Activated T-helper 1 cell treated with Interleukin-2 at 50 U/mL for 16 hours (primary cell): ENCODE measurements at places on chromosomes 4 and X.

GRCh38 chrX:135200297-135200696 is 29.1 kb upstream of the CT55 start:
- DNase-seq: no peak

GRCh38 chr4:52247941-52248340 is 196.8 kb downstream of the SPATA18 start:
- DNase-seq: no peak

DNA sequence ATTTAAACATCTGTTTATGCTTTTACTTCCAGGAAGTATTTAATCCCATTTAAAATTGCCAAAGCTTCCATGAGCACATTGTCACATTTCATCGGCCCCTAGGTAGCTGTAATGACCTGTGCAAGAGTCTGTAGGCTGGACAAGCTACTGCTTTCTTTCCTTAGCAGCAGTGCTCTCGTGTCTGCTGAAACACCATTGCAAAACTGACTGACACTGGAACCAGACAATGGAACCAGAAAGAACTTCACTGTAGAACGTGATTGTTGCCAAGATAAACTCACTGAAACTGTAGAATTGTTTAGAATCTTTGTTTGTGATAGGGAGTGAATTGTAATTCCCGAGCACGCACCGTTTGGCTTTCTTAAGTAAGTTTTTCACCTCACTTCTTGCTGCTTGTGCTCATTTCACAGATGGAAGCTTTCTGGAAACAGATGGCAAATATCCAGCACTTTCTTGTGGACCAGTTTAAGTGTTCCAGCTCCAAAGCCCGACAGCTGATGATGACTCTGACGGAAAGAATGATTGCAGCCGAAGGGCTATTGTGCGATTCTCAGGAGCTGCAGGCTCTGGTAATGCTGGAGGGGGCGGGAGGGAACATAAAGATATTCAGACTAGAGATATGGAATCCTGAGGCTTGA is 36.9 kb downstream of the EVC start:
- no peak for DNase-seq

- DNase-seq: no peak
Observed at GRCh38 chr4:172850838-172851237, 317.8 kb upstream of the GALNT7 start.

DNA sequence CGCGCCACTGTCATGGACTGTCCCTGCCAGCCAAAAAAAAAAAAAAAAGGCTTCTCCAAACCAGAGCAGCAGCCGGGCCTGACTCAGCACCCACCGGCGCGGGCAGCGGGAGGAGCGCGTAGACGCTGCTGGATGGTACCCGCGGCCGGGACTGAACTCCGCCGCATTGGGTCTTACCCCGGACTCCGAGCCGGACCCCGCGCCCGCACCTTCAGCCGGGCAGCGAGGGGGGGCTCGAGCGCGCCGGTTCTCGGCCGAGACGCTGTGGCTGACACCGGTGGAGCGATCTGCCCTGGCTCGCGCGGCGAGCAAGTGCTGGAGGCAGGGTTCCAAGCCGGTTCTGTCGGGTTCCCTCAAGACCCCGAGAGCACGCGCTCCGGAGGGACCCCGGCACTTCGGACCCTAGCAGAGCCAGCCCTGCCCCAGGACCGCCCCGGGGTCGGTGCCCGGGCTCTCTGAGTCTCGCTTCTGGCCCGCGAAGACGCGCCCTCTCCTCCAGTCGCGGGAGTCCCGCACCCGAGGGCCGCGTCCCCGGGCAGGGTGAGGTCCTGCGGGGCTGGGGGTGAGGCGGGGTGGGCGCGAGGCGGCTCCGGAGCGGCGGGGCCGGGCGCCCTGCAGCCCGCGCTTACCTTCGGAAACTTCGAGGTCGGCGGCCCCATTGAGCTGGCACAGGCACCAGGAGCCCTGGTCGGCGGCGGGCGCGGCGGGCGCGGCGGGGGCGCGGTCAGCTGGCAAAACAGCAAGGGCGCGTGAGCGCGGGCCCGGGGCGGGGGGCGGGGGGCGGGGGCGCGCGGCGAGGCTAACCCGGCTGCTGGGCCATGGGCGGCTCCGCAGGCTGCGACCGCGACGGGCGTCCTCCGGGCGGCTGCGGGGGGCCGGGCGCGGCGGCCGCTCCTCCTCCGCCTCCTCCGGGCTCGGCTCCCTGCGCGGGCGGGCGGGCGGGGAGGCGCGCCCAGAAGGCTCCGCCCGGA is 11.8 kb upstream of the MAN2B2 start:
- no peak for DNase-seq

DNA sequence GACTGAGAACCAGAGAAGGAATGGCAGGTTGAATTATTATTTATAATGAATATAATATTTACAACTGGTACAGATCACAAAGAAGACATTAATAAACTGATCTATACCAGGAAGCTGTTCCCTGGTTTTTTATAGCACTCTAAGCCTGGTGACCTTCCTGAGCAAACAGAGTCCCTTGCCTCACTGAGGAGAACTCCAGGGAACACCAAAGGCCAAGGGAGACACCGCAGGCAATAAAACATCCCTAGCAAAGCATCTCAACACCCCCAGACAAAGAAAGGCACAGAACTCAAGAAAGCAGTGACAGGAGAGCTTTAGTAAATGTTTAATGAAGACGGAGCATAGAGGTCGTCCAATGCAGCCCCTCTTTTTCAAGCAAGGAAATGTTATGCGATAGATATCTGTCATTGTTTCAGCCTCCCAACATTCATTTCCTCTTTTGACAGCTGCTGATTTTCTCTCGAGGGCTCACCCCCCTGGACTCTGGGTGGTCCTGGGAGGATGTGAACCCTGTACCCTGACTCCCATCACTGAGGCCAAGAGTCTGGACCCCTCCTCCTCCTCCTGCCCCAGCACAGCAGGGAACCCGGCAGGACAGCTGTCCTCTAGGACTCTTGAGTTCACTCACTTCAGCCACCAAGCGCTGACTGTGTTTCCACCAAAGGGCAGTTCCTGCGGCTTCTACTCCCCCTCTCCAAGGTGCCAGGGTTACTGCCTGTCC is 342.5 kb upstream of the GATB start:
- no peak for DNase-seq

- DNase-seq: no peak
Observed at GRCh38 chr4:25343671-25344070, 31.1 kb downstream of the ZCCHC4 start.

GRCh38 chrX:24133312-24133711 is 16.2 kb upstream of the ZFX start:
- DNase-seq: no peak

- DNase-seq: no peak
Observed at GRCh38 chr4:57370691-57371090, 260.5 kb upstream of the IGFBP7 start.
